ENCODE measurements at places on chromosomes 16 and 17.

DNA sequence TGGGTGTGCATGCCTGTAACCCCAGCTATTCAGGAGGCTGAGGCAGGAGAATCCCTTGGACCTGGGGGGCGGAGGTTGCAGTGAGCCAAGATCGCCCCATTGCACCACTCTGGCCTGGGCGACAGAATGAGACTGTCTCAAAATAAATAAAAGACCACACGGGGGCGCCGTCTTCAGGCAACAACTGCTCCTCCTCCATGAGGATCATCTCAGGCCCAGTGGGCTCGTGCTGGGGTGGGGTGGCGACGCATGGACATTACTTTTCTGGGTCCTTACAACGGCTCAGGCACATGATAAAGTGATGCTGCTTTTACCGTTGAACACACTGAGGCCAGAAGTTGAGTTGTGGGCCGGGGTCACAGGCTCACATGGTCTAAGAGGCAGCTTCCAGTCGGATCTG, 56.2 kb downstream of the PRMT7 start:
- DNase-seq = peak; percentile 94

GRCh38 chr16:65249768-65250167, 127.9 kb upstream of the CDH11 start:
- DNase-seq = no peak

- no peak for DNase-seq
These were observed 4.7 kb upstream of the CACNG4 start for GRCh38 chr17:66959641-66960375.

DNA sequence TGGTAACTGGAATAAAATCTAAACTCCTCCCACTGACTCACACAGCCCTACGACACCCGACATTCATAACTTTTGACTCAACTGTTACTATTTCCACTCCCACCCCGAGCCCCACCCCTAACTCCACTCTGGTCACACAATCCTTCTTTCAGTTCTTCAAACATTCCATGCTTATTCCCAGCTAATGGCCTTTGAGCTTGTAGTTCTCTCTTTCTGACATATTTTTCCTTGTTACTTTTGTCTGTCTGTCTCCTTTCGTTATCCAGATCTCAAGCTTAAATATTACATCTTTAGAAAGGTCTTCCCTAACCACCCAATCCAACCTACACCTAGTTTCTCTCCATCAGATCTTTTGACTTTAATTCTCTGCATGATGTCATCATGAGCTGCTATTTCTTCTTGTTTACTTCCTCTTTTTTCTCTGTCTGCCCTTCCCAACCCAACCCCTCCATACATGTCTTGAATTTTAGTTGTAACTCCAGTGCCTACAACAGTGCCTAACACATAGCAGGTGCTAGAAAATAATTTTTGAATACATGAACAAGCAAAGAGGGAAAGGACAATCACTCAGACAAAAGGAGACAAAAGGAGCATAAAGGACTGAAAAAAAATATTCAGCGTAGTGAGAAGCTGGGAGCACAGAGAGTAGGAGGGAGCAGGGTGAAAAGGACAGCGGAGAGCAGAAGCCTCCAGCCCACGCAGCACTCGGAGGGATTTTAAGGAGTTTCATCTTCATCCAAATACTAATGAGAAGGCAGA, 65.2 kb upstream of the SMIM36 start:
- DNase-seq = no peak

GRCh38 chr16:370979-371514, 709 bp upstream of the MRPL28 start:
- peak; percentile 79 for DNase-seq

GRCh38 chr17:66422186-66422585, 119.8 kb downstream of the PRKCA start:
- DNase-seq = no peak

DNA sequence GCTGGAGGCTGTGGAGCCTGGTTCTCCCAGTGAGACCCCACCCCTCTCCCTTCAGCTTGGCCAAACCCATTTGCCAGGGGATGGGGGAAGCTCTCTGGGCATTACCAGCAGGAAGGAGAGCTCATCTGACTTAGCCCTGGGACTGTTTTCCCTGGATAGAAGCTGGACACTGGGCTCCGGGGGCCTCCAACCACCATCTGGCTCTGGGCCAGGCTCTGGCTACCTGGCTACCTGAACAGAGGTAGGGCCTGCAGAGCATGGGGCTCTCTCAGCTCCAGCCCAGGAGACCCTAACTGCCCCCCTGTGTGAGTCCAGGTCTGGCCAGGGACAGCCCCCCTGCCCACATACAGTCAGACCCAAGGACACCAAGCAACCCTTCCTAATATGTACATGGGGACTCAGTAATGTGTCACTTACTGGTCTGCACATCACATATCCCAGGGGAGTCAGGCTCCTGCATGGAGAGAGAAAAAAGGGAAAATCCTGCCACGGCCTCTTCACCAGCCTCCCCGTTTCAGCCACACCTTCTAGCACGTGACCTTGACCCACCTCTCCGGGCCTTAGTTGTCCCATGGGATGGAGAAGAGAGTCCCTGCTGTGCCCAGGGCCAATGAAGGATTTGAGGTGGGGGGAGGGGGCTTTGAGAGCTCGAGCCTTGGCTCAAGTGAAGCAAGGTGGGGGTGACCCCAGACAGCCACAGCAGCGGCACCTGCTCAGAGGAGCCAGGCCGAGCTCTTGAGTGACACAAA, 13.8 kb downstream of the CNGB1 start:
- DNase-seq = peak; percentile 59

DNA sequence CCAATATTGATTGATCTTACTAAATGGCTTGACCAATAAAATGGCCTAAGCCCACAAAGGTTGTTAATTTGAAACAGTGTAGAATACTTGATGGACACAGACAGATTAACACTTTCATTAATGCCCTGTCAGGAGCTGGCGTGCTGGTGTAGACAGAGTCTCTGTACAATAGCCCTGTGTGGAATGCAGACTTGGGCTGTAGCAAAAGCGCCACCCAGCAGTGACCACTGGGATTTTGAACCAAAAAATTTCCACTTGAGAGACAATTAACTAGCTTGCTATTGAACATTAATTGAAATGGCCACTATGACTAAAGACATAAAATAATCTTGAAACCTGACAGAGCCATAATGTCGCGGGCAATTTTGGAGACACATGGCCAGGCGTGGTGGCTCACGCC, 19.7 kb upstream of the GUCY2D start:
- DNase-seq = no peak
